HFF-Myc (cell line): ENCODE measurements at places on chromosomes 16 and 17.

- DNase-seq: no peak
These were observed 13.3 kb downstream of the ARL2BP start for GRCh38 chr16:57258226-57258909.

- DNase-seq: no peak
These were observed 3.5 kb downstream of the KRT40 start for GRCh38 chr17:40980596-40980995.

DNA sequence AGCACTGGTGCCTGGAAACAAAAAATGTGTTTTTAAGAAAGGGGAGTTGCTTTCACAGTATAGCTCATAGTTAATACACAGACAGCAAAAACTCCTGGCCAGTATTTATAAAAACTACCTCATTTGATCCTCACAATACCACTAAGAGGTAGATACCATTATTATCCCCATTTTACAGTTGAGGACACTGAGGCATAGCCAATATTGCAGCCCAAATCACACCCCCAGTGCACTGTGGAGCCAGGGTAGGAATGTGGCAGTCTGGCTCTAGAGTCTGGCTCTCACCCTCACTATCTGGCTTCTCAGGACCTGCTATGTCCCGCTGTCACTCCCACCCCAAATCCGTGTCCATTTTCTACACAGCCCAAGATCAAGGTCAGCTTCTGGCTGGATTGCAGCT is 2.6 kb downstream of the ARHGAP23 start:
- no peak for DNase-seq

DNA sequence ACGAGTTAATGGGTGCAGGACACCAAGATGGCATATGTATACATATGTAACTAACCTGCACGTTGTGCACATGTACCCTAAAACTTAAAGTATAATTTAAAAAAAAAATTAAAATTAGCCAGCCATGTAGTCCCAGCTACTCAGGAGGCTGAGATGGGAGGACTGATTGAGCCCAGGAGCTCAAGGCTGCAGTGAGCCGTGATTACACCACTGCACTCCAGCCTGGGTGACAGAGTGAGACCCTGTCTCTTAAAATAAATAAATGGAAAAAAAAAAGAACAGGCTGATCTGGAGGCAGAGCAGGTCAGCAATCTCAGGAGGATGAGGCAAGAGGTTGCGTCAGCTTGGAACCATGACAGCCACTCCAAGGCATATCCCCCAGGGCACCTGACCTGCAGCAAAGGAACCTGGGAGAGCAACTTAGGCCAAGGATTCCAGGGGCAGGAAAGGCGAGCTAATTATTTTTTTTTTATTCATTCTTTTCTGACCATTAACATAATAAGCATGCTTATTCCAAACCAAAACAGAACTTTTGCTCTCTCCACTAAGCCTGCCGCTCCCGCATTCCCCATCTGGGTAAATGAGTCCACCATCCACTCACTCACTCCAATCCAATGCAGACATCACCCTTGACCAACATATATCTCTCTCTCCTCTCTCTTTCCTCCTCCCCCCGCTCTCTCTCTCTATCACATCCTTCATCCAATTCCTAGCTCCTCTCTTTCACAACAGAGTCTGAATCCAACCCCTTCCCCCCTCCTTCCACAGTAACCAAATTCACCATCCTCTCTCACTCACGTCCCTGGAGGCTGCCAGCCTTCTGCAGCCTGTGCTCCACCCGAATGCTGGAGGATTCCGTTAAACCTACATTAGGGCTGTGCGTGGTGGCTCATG is 47.7 kb downstream of the TK2 start:
- no peak for DNase-seq

- DNase-seq: no peak
These were observed 80.9 kb upstream of the NLRP1 start for GRCh38 chr17:5665164-5665563.

DNA sequence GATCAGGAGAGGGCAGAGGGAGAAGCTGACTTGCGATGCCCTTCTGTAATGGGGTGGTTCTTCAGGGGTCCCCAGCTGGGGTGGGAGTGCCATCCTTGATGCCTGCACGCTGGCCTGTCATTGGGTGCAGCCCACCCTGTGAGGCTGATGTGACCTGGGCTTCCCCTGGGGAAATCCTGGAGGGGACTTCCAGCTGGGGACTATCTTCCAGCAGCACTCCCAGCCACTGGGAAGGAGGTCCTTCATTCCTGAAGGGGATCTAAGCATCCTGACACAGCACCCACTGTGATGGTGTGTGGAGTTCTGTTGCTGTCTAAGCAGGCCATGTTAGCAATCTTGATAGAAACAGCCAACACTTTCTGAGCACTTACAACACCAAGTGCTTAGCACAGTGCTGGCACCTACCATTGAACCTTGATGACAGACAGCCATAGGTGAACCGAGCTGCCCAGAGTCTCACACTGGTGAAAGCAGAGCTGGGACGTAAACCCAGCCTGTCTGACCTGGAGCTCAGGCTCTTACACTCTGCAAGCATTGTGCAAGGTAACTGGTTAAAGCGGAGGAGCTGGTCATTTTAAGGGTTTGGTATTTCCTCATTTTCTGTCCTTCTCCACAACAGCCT is 211.3 kb downstream of the CCDC182 start:
- no peak for DNase-seq
